ENCODE measurements at places on chromosomes 4 and X.

DNA sequence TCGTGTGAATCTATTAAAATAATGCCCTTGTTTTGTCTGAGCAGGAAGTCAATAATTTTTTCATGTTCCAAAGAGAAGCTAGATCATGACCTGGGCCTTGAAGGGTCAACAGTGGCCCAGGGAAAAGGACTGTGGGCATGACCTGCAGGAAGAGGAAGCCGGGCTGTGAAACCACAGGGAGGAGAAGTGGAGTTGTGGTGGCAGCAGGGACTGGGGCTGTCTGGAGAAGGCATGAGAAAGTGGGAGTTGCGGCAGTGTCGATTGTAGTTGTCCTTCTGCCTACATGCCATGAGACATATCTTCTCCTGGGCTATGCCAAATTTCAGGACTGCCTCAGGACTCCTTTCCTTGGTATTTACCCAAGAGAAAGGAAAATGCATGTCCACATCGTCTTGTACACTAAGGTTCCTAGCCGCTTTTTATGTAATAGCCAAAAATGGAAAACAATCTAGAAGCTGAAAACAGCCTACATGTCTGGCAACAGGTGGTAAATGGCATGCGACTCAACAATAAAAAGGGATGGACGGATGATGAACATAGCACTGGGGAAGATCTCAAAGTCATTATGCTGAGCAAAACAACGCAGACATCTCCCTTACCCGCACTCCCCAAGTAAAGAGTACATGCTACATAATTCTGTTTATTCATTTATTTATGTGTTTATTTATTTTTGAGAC is 13.6 kb upstream of the PTTG2 start:
- DNase-seq, result no peak

GRCh38 chrX:22968494-22968893 is 31.3 kb upstream of the DDX53 start:
- DNase-seq, result no peak

DNA sequence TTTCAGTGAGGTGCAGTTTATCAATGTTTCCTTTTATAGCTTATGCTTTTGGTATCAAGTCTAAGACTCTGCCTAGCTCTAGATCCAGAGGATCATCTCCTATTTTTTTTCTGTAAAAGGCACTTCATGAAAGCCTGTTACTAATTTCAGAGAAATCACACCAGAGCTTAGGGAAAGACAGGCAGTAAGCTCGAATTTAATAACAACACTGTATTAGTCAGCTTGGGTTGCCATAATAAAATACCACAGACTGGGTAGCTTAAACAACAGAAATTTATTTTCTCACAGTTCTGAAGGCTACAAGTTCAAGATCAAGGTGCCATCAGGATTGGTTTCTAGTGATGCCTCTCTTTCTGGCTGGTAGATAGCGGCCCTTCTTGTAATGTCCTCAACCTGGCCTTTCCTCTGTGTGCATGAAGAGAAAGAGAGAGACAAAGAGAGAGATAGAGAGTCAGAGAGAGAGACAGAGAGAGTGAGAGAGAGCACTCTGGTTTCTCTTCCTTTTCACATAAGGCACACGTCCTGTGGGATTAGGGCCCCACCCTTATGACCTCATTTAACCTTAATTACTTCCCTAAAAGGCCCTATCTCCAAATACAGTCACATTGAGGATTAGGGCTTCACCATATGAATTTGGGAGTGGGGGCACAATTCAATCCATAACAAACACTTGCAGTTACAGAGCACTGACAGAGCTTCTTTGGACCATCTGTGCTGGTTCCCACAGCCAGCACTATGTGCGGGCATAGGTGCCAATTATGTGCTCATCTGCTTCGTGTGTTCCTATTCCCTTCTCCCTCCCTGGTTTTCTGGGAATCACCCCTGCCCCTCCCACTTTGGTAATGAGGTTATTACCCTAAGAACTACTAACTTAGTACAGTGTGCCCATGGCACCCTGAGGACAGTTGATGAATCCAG is 114.8 kb upstream of the MED14 start:
- no peak for DNase-seq

GRCh38 chr4:13678186-13678924 is 50.8 kb upstream of the BOD1L1 start:
- no peak for DNase-seq

DNA sequence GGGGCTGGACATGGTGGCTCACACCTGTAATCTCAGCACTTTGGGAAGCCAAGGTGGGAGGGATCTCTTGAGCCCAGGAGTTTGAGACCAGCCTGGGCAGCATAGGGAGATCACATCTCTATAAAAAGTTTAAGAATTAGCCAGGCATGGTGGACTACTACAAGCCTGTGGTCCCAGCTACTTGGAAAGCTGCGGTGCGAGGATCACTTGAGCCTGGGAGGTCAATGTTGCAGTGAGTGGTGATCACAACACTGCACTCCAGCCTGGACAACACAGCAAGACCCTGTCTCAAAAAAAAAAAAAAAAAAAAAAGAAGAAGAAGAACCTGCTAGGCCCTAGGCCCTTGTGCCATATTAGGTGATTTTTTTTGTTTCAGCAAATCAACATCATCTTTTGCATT is 12.2 kb downstream of the SRD5A3 start:
- no peak for DNase-seq

DNA sequence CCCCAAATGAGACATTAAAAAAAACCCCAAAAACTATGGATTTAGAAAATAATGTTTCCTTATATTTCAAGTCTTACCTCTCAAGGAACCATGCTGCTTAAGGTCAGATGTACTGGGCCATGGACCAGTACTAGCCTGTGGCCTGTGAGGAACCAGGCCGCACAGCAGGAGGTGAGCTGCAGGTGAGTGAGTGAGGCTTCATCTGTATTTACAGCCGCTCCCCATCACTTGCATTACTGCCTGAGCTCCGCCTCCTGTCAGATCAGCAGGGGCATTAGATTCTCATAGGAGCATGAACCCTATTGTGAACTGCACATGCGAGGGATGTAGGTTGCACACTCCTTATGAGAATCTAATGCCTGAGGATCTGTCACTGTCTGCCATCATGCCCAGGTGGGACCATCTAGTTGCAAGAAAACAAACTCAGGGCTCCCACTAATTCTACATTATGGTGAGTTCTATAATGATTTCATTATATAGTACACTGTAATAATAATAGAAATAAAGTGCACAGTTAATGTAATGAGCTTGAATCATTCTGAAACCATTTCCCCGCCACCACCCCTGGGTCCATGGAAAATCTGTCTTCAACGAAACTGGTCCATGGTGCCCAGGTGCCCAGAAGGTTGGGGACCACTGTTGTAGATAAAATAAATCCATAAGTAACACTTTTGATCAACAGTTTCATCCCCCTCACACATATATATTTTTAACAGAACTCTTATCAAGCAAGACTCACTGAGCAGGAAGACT is 105.3 kb upstream of the CBR4 start:
- DNase-seq, result no peak

- DNase-seq, result no peak
Observed at GRCh38 chr4:186553717-186554116, 1.6 kb downstream of the MTNR1A start.

DNA sequence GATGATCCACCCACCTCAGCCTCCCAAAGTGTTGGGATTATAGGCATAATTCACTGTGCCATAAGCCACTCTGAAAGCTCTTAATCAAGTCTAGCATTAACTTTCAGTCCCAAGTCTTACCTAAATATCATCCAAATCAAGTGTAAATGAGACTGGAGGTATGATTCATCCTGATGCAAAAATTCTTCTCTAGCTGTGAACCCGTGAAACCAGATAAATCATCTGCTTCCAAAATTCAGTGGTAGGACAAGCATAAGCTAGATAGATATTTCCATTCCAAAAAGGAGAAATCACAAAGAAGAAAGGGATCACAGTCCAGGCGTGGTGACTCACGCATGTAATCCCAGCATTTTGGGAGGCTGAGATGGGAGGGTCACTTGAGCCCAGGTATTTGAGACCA is 8.8 kb upstream of the TBC1D25 start:
- no peak for DNase-seq

Data from NK-92 treated with Interleukin-12 subunit alpha and Interleukin-12 subunit beta, amount 100 ng/mL, for 24 hours (cell line).